Fibroblast of villous mesenchyme (primary cell): ENCODE measurements at places on chromosomes 3 and 15. TPM values are rescaled to one million over a fixed set of nuclear protein-coding genes. Genes with fewer than 3 reads are reported as not detected.
A peak's percentile ranks its signal among the peaks of the same experiment; 100 is the strongest.

Gene SAXO2
- total RNA-seq, result 0.86 and 1.6 TPM in 2 replicates

GRCh38 chr3:73656241-73656890 lies 31.6 kb upstream of the PDZRN3 start:
- no peak for DNase-seq

- DNase-seq, result no peak
Observed at GRCh38 chr3:71057526-71057894, 526.0 kb downstream of the FOXP1 start.

GRCh38 chr15:45799508-45799907 lies 164.7 kb downstream of the SQOR start:
- no peak for DNase-seq

GRCh38 chr3:118262800-118263402 lies 771.7 kb downstream of the IGSF11 start:
- DNase-seq, result no peak

- no peak for DNase-seq
Observed at GRCh38 chr15:86572368-86572841, 492.7 kb downstream of the AGBL1 start.

GRCh38 chr3:4826237-4827100 lies 152.8 kb upstream of the BHLHE40 start:
- peak; percentile 17 for DNase-seq
